Aorta (tissue), 5 donors: ENCODE measurements at places on chromosomes 13 and 19. TPM values are rescaled to one million over a fixed set of nuclear protein-coding genes. Genes with fewer than 3 reads are reported as not detected.

DNA sequence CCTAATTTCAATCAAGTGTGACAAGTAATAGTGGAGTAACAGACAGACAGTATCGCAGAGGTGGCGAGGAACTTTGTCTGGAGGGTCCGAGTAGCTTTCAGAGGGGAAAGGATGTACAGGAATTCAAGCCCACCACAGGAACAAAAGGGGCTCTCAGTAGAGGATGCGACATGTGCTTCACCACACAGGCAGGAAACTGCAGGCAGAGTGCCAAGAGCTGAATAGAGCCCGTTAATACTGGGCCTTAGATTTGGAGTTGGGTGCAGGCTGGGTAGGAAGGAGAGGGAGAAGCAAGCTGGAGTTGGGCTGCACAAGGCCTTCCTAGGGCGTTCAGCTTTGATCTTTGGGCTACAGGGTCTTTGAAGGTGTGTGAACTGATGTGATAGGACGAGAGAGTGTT lies 1.2 kb downstream of the CCDC70 start:
- H3K27me3 ChIP-seq, result no peaks in the 10 kb centered on the region
- no peaks in the 10 kb centered on the region for H3K4me1 ChIP-seq
- no peaks in the 10 kb centered on the region for H3K36me3 ChIP-seq
- DNase-seq, result no peak
- H3K4me3 ChIP-seq, result no peak overlapping the region
- H3K27ac ChIP-seq, result no peak overlapping the region

The C5AR1 gene
- total RNA-seq, result 38.7 TPM

The SMIM44 gene
- total RNA-seq, result not detected

The C19orf67 gene
- not detected for total RNA-seq

- DNase-seq, result no peak
- no peaks in the 10 kb centered on the region for H3K4me1 ChIP-seq
- H3K4me3 ChIP-seq, result no peak overlapping the region
- H3K36me3 ChIP-seq, result no peaks in the 10 kb centered on the region
- H3K27ac ChIP-seq, result no peak overlapping the region
- no peaks in the 10 kb centered on the region for H3K27me3 ChIP-seq
These were observed 2.2 kb downstream of the FCER2 start for GRCh38 chr19:7699417-7700401.

The UGGT2 gene
- 52.1 TPM for total RNA-seq

GRCh38 chr13:108830916-108831315 lies 201.5 kb downstream of the MYO16 start:
- no peaks in the 10 kb centered on the region for H3K36me3 ChIP-seq
- H3K27ac ChIP-seq, result no peak overlapping the region
- DNase-seq, result no peak
- H3K4me1 ChIP-seq, result no peaks in the 10 kb centered on the region
